ENCODE measurements at places on chromosomes 16 and 17.

GRCh38 chr17:48860034-48860433 is 29.2 kb downstream of the CALCOCO2 start:
- no peak for DNase-seq

- no peak for DNase-seq
Measured at GRCh38 chr16:9670033-9670432, 512.2 kb downstream of the GRIN2A start.

DNA sequence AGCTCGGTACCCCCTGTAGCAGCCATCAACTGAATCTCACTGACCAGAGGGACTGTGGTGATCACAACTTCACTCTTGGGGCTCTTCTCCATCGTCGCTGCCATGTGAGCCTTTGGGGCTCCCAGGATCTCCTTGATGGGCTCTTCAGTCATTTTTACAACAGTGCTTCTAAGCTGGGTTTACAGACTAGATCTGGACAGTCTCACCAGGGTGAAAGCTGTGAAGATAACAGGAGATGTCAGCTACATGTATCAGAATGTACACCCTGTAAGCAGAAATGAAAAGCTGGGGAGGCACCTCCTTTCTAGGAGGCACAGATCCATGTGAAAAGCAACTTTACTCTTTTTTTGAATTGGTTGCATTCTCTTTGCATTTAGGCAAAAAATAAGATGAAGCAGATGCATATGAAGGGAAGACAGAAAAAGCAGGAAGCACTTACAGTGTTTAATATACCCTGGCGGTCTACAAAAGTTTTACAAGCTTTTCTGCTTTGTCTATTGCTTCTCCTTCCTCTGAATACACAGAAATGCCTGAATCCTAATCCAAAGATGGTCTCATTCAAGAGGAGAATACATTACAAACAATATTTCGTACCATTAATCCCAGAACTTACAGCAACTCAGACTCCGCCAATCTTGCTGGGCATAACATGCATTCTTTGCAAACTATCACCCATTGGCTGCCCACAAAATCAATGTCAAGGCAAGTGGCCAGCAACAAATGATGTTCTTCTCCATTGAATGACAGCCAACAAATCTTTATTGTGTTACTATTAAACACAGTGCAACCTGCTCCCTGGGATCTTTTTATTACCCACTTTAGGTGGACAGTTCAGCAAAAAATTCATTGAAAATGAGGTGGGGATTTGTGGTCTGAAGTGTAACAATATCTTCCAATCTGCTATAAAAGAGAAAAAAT is 1.5 kb downstream of the TMEM100 start:
- no peak for DNase-seq

DNA sequence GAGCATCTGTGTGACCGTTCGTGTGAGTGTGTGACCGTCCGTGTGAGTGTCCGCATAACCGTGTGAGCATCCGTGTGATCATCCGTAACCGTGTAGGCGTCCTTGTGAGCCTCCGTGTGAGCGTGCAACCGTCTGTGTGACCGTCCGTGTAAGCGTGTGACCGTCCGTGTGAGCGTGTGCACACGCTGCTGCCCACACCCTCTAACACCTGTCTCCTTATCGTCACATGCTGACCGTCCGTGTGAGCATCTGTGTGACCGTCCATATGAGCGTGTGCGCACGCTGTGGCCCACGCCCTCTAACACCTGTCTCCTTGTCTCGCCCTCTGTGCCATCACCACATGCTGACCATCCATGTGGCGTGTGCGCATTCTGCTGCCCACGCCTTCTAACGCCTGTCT is 31.1 kb downstream of the NME3 start:
- DNase-seq = no peak

DNA sequence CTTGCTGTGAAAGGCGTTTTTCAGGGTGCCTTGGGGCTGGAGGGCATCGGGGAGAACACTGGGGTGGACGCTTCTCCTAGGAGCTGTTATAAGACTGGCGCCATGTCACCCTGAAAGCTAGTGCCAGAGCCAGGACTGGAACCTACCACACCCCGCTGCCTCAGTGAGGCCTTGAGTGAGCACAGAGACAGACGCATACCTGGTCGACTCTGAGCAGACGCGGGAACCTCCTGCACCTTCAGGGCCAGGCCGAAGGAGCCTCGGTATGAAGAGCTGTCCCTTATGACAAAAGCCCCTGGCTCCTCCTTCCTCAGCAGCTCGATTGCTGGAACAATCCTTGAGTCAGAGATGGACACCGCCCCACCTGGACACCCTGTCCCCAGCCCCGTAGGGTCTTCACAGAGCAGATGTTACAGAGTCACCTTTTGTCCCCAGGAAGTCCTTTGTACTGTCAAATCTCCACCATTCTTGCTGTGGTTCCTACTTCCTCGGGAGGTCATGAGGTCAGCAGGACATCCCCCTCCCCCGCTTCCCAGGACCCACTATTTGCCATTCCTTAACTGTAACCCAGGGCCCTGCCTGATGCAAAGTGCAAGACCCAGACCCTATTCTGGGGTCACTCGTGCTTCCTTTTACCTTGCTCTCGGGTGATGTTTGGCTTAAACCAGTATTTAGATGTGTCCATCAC is 17.0 kb downstream of the TNS4 start:
- DNase-seq = no peak

DNA sequence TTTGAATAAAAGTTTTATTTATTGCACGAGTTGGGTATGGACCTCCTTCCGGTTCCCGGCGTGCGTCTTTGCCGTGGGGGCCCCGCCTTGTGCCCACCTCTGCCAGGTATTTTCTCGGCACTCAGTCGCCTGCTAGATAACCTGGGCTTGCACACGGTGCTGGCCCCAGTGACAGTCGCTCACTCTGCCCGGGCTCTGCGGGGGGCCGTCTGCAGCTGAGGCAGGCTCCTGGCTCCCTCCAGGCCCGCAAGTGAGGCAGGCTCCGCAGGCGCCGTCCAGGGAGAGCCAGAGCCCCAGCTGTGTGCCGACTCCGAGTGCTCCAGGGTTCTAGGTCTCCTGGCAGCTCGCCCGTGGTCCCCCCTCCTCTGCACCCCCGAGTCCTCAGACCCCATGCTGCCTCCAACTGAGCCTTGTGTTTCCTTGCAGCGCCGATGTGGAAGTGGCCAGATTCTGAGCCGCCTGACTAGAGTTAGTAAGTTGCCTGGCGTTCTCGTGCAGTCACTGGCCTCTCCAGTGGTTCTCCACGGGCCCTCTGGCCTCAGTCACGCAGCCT is 54.7 kb upstream of the PVALEF start:
- DNase-seq = no peak

Measured in activated CD4-positive, alpha-beta T cell treated with anti-CD3 and anti-CD28 coated beads for 48 hours (primary cell).